ENCODE measurements at places on chromosomes 5 and 9.

DNA sequence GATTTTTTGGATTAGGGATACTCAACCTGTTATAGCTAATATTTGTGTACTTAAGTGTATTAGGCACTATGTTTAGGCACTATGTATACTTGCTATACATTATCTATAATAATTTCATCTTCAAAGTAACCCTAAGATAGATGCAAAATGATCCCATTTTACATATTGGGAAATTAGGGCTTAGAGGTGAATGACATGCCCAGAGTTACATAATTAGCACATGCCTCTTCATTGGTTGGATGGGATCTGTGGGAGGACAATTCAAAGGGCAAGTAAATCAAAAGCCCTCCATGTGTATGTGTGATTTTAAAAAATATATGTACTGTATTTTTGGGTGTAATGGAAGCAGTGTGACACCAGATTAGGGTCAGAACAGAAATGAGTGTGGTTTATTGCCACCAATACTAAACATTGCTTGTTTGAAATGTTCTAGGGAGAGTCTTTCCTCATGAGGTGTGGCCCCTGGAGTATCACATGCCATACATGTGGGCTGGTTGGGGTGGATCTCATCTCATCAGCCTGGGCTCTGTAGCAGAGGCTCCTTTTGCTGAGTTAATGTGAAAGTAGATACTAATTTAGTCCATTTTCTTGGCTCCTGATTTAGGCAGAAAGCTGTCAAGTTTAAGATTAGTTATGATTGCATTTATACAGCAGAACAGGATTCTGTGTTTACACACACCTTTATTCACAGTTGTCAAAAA, 5.5 kb downstream of the C9orf85 start:
- no peak for DNase-seq

DNA sequence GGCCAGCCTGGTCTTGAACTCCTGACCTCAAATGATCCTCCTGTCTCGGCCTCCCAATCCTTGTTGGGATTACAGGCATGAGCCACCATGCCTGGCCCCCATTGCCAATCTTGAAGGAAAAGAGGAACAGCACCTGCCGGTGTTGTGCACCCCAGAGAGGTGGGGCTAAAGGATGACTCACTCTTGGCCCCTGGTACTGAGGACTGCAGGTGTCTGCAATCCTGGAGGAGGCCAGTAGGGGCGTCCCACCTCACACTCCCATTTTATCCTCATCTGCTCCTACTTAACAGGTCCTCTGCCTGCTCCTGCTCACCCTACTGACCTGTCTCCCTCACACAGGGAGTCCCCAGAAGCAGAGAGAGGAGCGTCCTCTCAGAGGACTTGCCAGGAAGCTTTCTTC, 390.4 kb downstream of the ARHGEF28 start:
- DNase-seq, result no peak

GRCh38 chr9:127159325-127159801, 36.9 kb upstream of the ANGPTL2 start:
- DNase-seq, result peak; percentile 66

GRCh38 chr9:30039712-30040111, 2344.7 kb upstream of the ACO1 start:
- DNase-seq, result no peak

DNA sequence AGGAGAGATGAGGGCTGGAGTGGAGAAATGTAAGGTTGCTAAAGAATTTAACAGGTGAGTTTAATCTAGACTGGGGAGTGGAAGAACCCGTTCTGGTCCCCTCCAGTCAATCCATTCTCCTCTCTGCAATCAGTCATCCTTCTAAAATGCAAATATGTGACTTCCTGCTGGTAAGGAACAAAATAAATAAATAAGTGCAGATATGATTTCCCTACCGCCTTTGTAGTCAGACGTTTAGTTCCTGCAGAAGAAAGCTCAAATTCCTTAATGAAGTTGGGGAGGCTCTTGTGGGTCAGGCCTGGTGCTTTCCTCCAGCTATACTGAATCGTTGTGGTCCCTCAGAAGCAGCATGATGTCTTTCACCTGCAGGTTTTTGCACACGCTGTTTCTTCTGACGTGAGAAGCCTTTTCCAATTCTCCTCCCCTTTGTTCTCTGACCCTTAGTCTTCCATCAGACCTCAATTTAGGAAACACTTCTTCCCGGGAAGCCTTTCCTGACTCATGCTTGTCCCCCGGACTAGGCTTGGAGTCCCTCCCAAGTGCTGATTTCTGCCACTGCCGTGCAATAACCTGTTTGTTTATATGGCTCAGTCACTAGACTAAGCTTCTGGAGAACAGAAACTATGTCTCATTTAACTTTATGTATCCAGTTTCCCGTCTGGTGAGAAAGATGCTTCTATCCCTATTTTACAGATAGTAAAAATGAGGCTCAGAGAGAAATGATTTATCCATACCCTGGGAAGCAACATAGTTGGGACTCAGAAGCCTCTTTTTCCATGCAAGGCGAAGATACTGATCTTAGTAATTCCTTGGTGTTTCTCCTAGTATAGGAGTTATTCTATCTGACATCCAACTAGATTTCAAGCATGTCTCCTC, 1.3 kb downstream of the ATP6V1G1 start:
- DNase-seq, result no peak

DNA sequence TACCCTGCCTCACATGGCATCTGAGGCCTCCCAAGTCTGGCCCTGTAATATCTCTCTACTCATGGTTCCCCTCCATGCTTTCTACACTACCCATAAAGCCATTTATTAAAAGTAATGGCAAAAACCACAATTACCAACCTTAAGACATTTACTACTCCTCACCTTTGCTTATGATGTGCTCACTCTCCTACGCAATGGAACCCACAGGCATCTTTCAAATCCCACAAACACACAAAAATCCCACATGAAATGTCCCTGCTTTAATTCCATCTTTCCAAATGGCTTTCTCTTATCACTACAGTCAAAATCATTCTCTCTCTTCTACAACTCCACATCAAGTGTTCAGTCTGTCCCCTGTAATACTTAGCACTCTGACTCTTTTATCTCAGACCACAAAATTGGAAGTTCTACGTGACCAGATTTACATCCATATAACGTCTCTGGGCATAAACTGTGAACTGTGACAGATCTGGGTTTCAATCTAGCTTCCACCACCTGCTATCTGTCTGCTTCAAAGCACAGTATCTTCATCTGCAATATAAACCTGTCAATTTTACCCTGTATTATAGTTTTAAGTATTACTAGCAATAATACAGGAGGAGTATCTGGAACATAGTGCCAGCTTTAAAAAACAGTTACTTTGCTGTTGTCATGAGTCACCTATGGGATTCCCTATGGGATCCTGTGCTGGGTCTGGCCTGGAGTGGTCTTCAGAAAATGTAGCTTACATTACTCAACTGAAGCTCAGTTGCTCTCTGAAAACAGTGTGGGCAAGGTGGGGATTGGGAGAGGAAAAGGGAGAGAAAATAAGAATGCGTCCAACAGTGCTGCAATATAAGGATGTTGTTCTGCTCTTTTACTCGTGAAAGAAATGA, 137.1 kb upstream of the TRIM32 start:
- no peak for DNase-seq

DNA sequence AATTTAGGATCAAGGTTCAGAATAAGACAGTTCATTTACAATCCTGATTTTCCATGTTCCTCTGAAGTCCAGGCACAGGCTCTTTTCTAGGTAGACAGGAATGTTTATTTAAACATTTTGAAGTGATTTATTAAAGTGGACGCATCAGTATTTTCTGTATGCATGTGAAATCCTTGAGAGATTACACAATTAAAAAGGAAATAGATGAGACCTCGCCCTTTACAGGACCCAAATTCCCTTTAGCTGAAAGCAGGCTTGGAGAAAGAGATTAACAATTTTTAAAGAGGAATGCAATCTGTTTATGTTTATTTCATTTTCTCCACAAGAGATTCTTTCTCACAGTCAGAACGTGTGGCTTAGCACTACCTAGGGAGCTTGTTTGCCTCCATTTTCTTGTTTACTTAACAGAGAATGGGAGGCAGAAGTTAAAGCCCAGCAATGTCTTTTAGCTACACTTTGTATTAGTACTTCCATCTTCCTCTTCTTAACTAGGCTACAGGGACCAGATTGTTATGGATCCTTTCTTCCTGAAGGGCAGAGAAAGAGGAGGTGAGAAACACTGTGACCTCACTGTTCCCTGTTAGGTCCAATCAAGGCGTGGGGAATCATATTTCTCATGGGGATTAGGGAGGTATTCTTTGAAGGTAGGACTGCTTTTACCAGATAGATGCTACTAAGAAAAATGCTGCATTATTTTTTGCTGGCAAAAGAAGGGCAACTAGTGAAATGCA, 416.0 kb downstream of the SH3GL2 start:
- no peak for DNase-seq

- no peak for DNase-seq
Measured at GRCh38 chr9:37928552-37929430, 24.9 kb upstream of the SLC25A51 start.

- peak; percentile 25 for DNase-seq
Measured at GRCh38 chr5:91219803-91220371, 163.2 kb downstream of the ARRDC3 start.

DNA sequence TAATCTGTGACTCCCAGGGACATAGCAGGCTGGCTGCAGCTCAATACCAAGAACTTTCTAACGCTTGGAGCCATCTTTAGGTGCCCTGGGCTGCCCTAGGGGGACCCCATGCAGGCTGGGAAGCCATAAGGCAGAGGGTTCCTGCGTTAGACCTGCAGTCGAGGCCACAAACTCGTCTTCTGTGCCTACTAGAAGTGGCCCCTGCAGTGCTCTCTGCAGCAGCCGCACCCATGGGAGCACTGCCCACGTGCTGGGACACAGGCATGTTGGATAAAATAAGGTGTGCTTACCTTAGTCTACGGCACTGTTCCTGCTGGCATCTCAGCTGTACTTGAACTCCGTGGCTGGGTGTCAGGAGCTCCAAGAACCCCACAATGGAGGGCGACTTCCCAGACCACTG, 9.4 kb downstream of the TOR1B start:
- no peak for DNase-seq

All from NCI-H82 (cell line).